Right hindlimb (tissue), 1 donor: ENCODE measurements at places on chromosomes 16 and 17.

DNA sequence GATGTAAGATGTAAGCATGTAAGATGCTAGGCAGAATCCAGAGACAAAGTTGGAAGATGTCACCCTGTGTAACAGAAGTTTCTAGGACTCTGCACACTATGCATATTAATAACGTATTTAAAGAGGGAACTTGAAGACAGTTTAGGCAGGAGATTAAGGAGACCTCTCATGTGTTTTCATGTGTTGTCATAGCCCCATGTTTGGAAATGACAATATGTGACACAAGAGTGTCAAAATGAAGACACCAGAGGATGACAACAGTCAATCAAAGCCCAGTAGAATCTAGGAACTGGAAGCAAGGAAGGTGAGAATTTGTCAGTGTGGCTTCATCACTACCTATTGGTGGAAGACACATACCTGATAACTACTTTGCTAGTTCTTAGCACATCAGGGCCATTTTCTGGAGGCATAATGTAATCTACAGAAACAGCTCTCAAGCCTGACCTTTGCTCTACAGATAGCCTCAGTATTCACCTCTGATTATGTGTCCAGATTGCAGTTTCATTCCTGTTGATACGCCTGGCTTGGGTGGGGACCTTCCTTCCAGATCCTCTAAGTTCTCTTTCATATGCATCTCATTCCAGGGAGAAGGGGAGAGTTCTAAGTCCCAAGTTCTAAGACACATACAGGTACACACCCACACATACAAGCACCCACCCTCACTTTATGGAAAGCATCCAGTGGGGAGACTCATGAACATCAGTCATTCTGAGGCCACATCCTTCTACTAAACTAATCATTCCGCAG is 26.3 kb downstream of the PMP22 start:
- DNase-seq: no peak

DNA sequence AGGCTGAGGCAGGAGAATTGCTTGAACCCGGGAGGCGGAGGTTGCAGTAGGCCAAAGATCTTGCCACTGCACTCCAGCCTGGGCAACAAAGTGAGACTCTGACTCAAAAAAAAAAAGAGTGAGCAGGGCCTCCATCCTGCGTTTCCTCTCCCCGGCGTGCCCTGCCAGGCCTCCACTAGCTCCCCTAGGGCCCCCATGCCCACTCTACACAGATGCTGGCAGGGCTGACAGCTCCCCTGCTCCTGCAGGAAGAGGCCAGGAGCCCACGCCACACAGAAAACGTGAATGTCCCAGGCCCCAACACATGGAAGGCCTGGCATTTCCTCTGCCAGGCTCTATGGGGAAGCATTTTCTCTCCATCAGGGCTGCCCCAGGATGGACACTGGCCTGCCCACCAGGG is 109.4 kb downstream of the AMFR start:
- no peak for DNase-seq

DNA sequence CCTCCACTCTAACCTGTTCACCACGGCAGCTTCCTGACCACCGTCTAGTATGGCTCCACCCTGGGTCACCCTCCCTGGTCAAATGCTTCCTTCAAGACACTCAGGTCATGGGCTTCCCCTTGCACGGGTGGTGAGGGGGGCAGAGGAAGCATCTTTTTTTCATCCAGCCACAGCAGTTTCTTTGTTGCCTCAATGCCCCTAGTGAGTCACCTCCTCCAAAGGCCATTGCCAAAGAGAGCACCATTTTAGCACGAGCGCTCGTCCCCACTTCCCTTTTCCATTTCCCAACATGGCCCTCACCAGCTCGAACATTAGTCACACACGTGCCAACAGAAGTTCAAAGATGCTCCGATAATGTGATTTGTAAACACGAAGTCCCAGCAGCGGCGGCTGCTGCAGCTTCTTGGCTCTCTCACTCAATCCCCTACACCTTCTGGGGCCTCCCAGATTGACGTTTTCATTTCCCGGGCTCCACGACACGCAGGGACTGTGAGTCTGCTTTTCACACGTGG is 134.6 kb downstream of the GAS7 start:
- no peak for DNase-seq

GRCh38 chr17:61343576-61343975 is 56.1 kb upstream of the TBX2 start:
- no peak for DNase-seq

GRCh38 chr17:63681530-63681929 is 18.4 kb downstream of the LIMD2 start:
- no peak for DNase-seq

DNA sequence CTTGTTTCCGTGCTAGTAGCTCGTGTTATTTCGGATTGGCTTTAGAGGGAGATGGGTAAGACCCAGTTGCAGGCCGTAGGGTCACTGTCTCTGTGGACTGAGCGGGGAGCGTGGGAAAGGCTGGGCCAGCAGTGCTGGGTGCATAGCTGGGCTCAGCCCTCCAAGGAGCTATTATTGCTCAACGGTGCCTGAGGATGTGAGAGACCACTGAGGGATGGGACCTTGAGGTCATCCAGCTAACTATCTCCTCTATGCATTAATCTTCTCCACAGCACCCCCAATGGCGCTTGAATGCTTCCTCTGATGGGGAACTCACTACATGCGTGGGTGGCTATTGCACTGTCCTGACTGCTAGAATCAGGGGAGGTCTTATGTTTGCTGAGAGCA is 126.1 kb upstream of the FOXF1 start:
- DNase-seq: no peak
